ENCODE measurements at places on chromosomes 4 and X. TPM values are rescaled to one million over a fixed set of nuclear protein-coding genes. Genes with fewer than 3 reads are reported as not detected.

GRCh38 chr4:158578476-158578875, 56.8 kb downstream of the RXFP1 start:
- no peak for DNase-seq

The TCEAL5 gene
- total RNA-seq = 0.97 TPM

The HHIP gene
- total RNA-seq = under 0.01 TPM

The PCSK1N gene
- 2.9 TPM for total RNA-seq

GRCh38 chr4:14928035-14928434, 74.2 kb upstream of the CPEB2 start:
- DNase-seq = no peak

- DNase-seq = no peak
Observed at GRCh38 chr4:41359422-41359775, 102.7 kb downstream of the UCHL1 start.

DNA sequence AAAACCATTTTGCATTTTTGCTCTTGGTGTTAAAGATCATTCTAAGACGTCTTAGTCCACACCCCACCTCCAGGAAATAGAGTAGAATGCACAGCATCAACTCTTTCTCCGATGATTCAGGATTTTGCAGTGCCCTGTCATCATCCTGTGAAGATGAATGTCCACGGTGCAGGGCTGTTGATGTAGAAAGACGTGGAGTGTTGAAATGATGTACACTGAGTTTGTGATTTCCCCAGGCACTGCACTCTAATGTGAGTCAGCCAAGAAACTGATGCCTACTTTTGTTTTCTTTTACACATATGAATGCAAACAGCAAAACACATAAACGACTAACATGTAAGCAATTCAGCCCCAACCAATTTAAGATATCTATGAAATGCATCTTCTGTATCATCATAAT, 10.5 kb downstream of the LGI2 start:
- DNase-seq = no peak

The ENOX2 gene
- total RNA-seq = 16.2 TPM

The RAB41 gene
- not detected for total RNA-seq

DNA sequence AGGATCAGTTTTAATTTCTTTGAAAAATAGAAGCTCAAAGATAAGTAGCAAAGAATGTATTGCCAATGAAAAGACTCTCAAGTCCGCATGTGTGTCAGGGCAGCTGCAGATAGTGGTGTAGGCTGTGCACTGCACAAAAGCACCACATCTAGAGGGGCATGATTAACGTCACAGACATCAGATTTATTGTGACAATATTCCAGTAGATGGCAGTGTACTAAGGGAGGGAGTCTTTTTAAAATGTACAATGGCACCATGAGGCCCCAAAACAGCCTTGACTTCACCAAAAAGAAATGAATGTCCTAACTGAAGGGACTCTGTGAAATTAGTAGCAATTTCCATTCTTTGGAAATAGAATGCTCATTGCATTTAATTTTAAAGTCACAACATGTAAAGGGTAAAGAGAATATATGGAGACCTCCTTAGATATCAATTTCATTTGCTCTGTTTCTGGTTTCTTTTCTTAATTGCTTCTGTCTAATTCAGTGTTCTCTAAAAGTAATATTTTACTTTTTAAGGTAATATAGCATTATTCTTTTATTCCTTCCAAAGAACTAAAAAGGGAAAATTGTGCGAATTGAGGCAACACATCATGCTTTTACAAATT, 98.4 kb downstream of the ZNF827 start:
- no peak for DNase-seq

DNA sequence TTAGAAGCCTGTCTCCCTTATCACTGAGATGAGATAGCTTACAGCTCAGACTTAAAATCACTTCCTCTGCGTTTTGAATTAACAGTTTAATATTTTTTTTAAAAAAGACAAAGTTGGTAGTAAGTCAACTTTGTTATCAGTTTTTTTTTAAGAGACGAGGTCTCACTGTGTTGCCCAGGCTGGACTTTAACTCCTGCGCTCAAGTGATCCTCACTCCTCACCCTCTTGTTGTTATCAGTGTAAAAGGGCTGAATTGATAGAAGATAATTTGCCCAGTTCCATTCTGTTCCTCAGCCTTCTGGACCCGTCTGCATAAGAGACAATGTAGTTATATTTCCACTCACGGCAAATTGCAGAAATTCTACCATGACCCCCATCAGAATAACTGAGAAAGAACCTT, 245.4 kb downstream of the DCTD start:
- DNase-seq = no peak

- DNase-seq = no peak
Observed at GRCh38 chr4:148539387-148539786, 97.2 kb upstream of the NR3C2 start.

- DNase-seq = no peak
Observed at GRCh38 chrX:84144281-84144680, 43.7 kb downstream of the RPS6KA6 start.

DNA sequence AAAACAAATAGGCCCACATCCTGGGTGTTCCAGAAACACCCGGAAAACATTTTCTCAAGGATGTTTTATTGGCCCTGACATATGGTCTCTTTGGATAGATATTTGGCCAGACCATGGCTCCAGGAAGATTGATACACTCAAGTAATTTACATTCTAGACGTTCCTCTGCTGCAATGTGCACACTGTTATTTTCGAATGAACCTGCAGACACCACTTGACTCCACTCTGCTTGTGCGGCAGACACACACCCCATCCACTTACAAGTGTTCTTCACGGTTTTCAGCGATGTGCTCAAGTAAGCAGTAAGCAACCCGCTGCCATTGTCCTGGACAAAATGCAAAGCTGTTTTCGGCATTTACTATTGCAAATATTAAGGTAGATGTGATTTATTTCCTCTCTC, 12.0 kb upstream of the GPM6A start:
- DNase-seq = no peak

DNA sequence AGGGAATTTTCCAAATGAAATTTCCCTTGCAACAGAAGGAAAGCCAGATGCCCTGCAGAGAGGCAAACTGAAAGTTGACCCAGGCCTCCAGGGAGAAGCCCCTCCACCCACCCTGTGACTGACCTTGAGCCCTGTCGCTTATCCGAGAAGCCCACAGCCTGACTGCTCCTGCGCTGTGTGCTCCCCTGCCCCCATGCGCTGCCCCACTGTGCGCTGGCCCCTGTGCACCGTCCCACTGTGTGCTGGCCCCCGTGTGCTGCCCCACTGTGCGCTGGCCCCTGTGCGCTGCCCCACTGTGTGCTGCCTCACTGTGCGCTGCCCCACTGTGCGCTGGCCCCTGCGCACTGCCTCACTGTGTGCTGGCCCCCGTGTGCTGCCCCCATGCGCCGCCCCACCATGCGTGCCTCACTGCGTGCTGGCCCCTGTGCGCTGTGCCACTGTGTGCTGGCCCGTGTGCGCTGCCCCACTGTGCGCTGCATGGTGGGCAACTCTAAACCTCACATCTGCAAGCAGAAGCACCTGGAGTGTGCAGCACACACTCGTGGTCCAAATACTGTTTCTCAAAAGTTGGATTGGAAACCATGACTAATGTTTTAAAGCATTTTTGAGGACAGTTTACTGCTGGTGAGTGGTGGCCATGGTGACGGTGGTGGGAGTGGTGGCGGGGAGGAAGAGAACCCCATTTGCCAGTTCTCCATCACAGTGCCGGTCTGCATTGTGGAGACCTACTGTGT, 8.3 kb upstream of the GRPEL1 start:
- no peak for DNase-seq

The HTRA3 gene
- total RNA-seq = 74.6 TPM

DNA sequence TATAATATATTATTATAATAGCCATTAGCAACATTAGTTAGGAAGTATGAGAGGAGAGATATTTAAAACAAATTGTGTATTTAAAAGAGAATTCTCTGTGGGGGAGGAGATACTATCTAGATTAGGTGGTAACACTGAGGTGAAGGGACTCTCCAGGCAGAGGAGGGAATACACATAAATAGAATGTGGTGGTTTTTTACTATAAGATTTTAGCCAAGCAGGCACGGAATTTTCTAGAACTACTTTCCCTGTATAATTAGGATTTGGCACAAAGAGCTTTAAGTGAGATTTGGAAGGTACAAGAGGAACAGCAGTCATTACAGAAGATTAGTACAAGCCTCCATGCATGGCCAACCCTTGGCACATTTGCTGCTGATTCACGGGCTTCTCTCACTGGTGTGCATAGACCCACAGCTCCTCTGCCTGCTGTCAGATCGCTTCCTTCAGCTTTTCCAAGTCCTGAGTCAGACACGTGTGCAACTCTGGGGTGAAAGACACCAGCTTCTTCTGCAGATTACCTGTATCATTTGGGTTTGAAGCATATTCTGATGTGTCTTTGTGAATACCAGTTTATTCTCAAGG, 685.5 kb downstream of the KCTD8 start:
- DNase-seq = no peak

The TMEM33 gene
- total RNA-seq = 28.3 TPM

DNA sequence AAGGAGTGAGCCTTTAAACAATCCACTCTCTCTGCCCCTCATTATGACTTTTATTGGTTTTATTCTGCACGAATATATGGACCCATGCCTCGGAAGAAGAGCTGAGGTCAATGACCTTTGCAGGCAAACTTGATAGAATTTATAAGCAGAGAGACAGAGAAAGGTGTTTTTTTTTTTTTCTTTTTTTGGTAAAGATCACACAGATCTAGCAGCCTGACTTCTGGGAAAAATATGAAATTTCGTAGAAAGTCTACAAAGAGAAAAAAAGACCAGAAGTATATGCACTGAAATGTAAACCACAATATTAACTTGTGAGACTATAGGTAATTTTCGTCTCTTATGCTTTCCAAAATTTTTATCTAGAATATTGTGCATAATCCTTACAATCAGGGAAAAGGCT, 61.6 kb downstream of the LEF1 start:
- no peak for DNase-seq

DNA sequence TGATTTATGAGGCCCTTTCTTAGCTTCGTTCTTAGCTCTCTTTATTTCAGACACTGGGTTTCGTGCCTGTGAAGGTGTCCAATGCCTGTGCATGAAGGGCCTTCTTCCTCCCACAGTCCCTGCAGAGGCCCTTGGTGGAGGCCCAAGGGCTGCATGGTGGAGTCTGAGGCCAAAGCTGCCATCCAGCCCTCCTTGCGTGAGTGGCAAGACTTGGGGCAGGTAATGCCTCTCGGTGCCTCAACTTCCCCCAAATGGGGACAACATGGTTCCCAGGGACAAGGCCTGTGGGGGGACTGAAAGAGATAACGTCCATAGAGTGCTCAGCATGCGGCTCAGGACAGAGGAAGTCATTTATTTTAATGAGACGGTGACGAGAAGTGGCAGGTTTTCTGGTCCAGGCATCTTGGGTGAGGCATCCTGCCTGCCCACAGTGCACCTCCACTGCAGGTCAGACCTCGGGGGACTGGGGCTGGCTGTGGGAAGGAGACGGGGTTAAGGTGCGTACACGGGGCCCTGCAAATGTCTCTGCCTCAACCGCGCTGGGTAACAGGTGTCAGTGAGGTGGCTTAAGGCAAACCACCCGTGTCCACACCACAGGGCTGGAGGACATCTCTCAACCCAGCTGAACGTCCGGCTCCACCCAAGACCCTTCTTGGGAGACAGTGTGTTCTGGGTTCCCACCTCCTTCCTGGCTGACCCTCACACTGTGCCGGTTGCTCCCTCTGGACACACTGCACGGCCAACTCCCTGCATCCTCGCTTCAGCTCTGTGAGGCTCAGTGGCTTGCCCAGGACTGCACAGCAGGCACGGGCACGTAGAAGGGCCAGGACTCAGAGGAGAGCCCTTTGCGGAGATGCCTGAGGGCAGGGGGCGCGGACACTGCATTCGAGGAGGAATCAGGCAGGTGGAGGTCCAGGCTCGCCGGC, 50.5 kb downstream of the PSAPL1 start:
- DNase-seq = no peak

DNA sequence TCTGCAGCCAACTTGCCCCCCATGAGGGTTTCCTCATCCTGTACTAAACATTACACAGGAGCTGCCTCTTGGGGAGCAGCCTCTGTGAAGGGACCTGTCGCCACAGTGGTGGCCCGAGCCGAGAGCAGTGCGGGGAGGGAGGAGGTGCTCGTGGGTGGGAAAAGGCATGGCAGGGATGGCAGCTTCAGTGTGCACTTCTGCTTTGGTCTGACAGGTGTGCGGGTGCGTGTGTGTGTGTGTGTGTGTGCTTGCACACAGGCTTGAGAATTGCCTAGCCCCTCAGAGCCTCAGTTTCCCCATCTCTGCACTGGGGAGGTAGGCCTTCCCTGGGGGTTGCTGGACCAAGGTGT, 3.9 kb downstream of the SH3TC1 start:
- no peak for DNase-seq

DNA sequence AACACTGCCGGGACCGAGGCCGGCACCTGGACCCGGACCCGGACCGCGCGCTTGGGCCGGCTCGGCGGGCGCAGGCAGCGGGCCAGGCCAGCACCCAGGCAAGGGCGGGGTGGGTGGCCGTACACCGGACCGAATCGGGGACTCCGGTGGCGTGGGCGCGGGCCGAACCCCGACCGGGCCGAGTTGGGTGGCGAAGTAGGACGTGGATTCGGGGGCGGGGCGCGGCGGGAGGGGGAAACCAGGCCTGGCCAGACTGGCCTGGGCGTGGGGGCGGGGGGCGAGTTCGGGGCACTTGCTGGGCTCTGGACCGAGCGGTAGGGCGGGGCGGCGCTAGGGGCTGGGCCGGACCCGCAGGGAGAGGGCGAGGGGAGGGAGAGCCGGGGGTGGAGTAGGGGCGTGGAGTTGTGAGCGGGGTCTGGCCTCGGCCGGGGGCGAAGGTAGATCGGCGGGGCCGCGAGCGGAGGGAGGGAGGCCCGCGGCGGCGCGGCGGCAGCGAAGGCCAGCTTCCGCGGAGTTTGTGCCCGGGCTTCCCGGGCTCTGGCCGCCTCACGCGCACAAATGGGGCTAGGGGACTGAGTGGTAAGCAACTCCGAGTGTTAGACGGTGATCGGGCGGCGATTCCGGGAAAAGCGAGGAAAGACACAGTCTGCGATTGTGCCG, 1.8 kb upstream of the BCORL1 start:
- no peak for DNase-seq

- no peak for DNase-seq
Observed at GRCh38 chrX:115413246-115413878, 123.8 kb downstream of the LUZP4 start.

- no peak for DNase-seq
Observed at GRCh38 chr4:20421603-20421985, 169.9 kb downstream of the SLIT2 start.

GRCh38 chrX:13383907-13384306, 64.1 kb upstream of the ATXN3L start:
- DNase-seq = no peak

DNA sequence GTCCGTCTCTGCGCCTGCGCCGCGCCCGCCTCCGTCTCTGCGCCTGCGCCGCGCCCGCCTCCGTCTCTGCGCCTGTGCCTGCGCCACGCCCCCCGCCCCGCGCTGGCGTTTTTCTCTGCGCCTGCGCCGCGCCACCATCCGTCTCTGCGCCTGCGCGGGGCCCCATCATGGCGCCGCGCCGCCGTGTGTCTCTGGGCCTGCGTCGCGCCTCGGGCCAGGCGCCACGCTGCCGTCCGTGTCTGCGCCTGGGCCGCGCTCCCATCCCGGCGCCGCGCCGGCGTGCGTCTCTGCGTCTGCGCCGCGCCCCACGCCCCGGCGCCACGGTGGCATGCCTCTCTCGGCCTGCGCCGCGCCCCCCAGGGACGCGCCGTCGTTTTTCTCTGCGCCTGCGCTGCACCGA, 51.8 kb upstream of the DUX4 start:
- no peak for DNase-seq

- no peak for DNase-seq
Observed at GRCh38 chr4:79576429-79576753, 168.4 kb upstream of the GK2 start.

All from esophagus muscularis mucosa (tissue), 4 donors.